ENCODE measurements at places on chromosomes 3 and 15.

DNA sequence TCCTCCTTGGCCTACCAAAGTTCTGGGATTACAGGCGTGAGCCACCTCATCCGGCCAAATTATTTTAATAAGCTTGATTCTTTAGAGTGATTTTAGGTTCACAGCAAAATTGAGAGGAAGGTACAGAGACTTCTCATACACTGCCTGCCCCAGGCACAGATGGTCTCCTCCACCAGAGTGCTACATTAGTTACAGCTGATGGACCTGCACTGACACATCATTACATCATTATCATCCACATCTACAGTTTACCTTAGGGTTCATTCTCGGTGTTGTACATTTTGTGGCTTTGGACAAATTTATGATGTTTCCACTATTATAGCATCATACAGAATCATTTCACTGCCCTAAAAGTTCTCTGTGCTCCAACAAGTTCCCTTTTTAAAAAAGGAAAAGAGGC, 4.4 kb upstream of the VPS8 start:
- DNase-seq, result no peak

GRCh38 chr3:16840101-16840424, 44.7 kb upstream of the PLCL2 start:
- no peak for DNase-seq

GRCh38 chr3:90069748-90070147, 962.3 kb downstream of the EPHA3 start:
- DNase-seq, result no peak

- DNase-seq, result no peak
Measured at GRCh38 chr3:31186041-31186440, 291.6 kb upstream of the GADL1 start.

- no peak for DNase-seq
Measured at GRCh38 chr3:55161231-55161630, 233.4 kb upstream of the LRTM1 start.

DNA sequence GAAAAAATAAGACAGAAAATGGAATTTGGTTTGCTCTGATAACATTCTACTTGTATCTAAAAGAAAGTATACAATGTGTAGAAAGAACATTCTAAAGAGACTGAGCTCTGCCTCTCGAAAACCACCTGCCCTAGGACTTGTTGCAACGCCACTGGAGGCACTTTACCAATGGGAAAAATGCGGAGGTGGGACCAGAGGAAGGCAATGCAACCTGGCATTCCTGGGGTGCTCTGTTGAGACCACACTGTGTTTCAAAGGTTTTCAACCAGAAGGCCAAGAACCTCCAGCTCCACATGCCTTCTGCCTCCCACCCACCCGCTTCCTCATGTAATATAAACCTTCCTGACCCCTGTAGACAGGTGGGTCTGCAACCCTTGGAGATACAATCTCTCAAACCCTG, 4.5 kb downstream of the PROK2 start:
- no peak for DNase-seq

GRCh38 chr15:60527456-60527855, 48.5 kb upstream of the ICE2 start:
- no peak for DNase-seq

DNA sequence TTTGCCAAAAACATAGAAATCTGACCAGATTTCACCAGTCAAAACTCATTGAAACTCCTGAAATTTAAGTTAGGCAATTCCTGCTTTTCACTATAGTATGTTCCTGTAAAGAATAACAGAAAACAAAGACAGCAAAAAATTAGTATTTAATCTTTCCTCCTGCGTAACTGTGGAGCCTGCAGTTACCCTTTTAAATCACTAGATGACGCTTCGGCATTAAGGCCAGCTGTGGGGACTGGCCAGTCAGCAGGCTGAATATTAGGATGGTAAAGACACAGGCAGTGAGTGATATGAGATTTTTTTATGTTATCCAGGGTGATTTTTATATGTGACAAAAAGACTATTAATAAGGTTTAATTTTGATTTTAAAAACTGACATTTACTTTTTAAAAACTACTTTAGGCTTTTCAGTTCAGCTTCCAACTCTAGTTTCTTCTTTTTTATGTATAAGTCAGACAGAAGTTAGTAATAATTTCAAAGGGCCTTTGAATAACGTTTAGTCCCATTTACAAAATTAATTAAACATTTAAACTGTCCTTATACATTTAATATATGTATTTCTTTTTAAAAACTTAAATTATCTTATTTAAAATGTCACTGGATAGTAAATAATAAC, 165.1 kb downstream of the PPM1L start:
- DNase-seq, result no peak

DNA sequence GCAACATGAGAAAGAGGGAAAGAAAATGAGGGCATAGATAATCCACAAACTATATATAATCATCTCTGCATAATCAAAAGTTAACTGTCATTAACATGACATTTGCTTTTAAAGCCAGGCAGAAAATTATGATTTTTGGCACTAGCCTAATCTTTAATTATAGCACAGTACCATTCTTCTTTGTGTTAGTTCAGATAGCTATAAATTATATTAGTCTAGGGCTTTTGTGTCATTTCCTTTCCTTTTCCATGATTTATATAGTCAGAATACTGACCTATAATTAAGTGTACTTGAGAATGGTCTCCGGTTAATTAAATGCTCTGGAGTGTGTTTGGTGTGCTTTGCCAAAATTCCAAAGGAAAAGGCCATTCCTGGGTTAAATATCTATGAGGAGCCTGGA, 441.9 kb upstream of the THRB start:
- no peak for DNase-seq

- no peak for DNase-seq
Measured at GRCh38 chr3:54888873-54889272, 39.0 kb downstream of the LRTM1 start.

GRCh38 chr3:81245501-81245900, 515.9 kb downstream of the GBE1 start:
- DNase-seq, result no peak

GRCh38 chr15:38455092-38455491, 1.2 kb downstream of the FAM98B start:
- DNase-seq, result no peak

DNA sequence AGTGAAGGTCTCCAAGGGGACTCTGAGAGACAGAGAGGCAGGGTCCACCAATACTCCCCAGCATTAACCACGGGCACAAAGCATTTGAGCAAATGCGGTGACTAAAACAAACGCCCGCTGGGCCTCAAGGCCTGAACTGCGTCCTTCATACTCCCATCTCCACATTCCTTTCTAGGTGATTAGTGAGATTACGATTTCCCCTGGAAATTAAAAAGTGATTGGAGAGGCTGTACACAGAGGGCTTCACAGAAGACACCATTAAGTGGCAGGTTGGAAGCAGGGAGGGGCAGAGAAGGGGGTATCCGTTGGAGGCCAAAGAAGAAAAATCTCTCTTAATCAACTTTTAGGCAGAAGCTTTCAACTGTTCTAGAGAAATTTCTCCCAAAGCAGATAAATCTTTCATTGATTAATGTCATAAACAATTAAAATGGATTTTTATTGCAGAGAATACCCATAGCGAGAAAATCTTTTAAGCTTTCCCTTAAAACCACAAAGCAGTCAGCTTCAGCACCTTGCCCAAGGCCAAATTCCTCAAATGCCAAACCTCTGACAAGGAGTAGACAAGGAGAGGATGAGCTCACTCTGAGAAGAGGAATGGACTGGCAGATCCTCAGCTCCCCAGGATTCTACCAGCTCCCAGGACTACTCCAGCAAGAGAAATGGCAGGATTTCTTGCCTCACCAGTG, 38.2 kb downstream of the MB21D2 start:
- DNase-seq, result no peak

DNA sequence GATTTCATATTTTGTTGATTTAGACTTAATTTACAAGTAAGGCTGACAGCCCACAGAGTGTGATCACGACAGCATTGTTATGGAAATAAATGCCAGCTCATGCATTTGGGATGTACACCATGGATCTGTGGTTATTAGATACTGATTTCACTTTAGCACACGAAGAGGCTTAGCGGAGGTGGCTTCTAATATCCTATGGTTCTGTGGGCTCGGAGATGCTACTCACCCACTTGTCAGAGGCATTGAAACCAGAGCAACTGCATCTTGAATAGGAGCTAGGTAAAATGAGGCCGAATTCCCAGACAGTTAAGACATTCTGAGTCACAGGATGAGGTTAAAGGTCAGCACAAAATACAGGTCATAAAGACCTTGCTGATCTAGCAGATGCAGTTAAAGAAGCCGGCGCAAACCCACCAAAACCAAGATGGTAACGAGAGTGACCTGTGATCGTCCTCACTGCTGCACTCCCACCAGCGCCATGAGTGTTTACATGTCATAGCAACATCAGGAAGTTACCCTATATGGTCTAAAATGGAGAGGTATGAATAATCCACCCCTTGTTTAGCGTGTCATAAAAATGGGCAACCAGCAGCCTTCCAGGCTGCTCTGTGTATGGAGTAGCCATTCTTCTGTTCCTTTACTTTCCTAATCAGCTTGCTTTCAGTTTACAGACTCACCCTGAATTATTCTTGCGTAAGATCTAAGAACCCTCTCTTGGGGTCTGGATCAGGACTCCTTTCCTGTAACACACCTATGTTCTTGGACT, 117.5 kb downstream of the PGPEP1L start:
- no peak for DNase-seq

DNA sequence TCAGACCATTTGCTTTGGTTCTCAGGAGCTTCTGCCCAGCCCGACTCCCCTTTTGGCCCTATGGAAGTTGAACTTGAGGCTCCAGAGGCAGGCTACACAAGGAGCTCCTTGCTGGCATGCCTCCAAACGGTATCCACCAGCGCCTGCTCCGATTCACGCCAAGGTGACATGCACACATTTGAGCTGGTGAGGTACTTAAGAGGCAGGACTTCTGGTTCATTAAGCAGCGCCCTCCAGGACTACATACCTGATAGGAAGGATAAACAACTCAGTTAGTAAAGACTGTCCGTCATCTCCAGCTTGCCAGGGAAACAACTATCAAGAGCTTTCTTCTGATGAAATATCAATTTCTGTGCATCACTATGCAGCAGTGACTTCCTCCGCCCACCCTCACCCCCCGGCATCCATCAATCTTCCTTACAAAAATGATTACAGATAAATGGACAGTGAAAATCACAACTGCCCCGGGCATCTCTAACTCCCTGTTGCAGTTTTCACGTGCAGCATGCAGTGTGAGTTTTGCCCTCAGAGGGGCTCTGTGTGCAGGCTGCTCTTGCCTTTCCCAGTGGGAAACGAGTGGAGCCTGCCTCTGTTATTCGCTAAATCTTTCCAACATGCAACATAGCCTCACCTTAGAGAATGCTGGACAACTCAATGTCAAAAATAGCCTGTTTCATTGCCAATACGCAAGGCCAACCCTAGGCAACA, 122.9 kb downstream of the ARRDC4 start:
- no peak for DNase-seq

DNA sequence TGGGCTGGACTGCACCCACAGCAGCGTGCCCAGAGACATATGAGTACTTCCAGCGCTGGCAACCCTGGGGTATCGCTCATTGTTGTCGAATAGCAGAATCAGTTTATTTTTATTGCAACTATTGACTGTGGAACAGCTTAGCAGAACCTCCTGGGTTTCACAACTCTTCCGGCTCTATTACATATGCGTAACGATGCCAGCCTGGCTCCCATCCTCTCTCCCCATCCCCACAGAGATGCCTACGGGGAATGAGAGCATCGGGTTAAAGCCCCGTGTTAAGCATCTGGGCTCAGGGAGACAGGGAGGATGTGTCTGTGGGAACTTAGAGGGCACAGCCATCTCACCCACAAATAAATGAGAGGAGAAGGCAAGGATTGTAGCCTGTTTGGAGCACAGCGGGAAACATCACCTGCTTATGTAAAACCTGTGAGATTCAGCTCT, 76.6 kb upstream of the DLG1 start:
- DNase-seq, result no peak

- no peak for DNase-seq
Measured at GRCh38 chr3:120276767-120277166, 8.3 kb downstream of the GPR156 start.

DNA sequence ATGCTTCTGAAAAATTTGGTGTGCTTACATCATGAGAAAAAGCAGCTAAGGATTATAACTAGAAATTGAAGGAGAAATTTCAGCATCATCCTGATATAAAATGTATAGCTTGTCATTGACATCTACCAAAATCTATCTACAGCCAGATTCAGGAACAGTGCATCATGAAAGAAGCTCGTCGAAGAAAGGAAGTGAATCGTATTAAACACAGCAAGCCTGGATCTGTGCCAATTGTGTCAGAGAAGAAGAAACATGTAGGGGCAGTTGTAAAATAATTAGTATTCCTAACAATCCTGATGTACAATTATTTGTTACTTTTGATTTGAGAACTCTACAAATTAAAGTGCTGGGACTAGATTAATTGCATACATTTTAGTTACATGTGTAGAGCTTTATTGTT, 37.2 kb downstream of the AP4E1 start:
- DNase-seq, result no peak

DNA sequence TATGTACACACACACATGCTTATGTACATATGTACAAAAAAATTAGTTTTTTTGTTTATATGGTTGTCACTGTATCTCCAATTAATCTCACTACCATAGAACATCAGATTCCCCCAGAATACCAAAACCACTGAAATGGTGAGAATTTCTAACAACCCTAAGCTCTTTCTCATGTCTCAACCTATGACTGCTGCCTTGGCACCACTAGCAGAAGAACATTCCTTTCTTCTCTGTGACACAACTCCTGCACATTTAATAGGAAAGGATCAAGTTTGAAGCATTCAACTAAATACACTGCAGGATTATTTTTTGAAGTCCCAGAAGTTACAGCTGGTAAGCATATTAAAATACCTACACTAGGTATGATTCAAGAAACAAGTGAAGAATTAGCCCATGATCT, 109.6 kb downstream of the FAM174B start:
- no peak for DNase-seq

DNA sequence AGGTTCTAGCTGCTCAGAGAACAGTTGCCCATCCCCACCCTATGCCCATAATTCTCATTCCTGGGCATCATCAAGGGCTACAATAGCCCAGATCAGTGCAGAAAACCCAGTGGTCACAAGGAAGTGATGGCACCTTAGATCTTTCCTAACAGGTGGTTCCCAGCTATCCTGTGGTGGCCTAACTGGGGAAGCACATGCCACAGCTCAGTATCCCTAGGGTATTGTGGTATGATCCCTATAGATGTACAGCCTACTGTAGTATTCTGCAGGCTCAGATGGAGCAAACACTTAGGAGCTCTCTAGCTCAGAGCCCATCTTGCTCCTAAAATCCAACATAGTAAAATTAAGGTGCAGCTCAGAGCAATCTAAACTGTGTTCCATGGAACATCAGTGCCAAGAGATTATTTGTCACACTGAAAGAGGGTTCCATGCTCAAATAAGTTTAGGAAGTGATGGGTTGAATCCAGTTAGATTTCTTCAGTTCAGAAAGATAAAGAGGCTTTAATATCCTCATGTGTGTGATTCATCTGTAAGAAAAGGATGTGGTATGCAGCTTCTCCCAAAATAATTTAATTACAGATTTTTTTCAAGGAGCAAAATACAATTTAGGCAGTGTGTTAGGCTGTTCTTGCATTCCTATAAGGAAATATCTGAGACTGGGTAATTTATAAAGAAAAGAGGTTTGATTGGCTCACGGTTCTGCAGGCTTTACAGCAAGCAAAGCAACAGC, 4.4 kb downstream of the A4GNT start:
- DNase-seq, result no peak

GRCh38 chr15:48423896-48424475, 92.8 kb downstream of the DUT start:
- no peak for DNase-seq
